ENCODE measurements at places on chromosomes 5 and 9.

DNA sequence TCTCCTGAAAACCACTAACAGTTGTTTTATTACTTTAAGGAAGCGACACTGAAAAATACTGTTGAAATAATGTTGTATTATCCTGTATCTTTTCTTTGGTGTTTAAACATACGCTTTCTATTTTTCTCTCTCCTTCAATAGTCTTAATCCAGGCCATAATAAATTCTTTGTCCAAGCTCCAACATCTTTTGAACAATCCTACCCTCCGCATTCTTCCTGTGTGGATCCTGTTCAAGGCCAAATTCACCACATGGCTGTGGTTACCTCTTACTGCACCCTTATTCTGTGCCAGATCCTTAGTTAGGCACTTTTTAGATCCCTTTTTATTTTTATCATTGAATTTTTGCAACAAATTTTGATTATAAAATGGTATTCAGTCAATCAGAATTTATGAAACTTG lies 1691.5 kb downstream of the MAT2B start:
- DNase-seq = no peak

DNA sequence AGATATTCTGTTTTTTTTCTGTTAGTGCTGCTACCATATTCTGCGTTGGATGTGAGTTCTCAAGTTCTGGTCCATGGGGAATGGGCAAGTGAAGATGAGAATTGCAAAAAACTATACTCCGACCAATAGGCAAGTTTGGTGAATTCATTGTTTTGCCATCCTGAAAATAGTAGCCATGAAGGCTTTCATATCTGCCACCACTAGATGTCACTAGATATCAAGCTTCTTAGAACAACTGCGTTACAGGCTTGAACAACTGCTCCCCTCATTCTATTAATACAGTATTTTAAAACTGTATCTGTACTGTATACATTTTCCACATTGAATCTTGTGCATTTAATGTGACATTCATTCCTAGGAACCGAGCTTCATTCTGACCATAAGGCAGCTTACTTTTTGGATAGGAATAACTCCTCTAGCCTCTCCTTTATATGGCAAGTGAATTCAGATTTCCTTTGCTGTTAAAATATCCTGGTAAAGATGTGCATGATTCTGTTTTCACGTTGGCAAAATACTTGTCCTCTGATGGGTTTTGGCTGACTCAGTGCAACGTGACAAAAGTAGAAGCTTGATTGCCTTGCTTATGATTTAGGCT lies 163.6 kb downstream of the SREK1 start:
- DNase-seq = no peak

DNA sequence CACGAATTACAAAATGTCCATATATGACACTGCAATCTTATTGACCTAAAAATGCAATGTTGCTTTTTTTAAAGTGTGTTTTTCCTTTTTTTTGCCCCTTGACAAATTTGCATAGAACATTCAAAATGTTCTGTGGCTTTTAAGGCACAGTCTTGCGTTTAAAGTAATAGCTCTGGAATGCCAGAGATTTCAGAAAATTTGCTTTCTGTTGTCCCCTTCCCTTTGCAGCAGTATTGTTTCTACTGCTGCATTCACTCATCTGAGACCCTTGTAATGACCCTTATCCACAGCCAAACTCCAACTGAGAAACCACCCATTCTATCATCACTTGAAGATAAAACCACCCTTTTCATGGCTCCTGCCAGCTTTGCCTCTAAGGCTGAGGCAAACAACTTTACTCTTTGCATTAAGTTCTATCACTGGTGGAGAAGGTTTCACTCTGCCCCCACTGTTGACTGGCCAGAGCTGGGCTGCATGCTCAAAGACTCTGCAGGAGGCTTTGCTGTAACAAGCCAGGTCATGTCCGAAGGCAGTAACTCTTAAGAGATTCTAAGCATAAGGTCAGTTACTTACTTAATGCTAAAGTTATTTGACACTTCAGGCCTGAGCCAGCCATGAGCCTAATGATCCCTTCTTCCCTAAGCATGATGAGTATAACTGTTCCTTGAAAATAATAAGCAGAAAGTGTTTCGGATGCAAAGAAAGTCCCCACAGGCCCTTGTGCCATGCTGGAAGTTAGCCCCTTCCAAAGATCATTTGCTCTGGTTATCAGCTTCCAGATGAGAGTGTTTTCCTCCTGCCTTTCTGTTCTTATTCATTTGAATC lies 101.9 kb downstream of the CD180 start:
- no peak for DNase-seq

GRCh38 chr9:78669591-78669990 lies 372.7 kb downstream of the PSAT1 start:
- DNase-seq = no peak

GRCh38 chr9:108056805-108057386 lies 567.3 kb upstream of the KLF4 start:
- DNase-seq = no peak

GRCh38 chr9:93321220-93321610 lies 130.3 kb upstream of the FAM120A start:
- DNase-seq = no peak

DNA sequence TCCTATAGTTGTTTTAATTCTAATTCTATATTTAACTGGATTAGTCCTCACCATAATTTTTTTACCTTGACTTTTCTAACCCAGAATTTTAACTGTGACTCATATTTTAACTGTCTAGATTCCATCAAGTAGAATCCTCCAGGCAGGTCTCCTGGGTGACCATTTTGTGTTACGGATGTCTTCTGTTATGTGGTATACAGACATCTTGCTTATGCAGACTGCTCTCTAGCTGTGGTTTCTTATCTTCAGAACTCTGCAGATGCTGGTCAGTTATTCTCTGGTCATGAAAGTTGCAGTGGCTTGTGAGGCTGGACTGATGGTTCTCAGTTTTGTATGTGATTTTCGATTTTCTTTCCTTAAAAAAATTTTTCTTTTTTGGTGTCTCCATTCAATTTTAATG lies 139.4 kb downstream of the ATG10 start:
- DNase-seq = no peak

- DNase-seq = no peak
Measured at GRCh38 chr5:145834917-145835847, at the start of gene PRELID2. TSS of gene PRELID2 (minus strand) at chr5:145835342. CDS start at chr5:145835251, 91 bp downstream.

DNA sequence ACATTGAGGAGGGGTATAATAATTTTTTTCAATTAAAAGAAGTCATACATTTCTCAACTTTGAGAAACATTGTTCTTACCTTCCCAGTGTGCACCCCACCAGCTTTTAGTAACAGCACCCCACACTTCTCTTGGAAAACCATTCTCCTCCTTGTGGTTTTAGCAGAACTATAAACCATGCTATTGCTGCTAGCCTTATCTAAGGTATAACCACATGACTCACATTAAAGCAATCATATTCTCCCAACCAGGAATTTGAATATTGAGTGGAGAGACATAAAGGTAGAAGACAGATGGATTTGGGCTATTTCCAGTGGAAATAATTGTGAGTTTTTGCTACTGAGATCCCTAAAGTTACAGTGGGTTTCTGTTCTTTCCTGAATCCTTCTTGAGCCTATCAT lies 43.5 kb upstream of the SRFBP1 start:
- no peak for DNase-seq

- DNase-seq = no peak
Measured at GRCh38 chr9:84238652-84239051, 101.9 kb downstream of the SLC28A3 start.

- DNase-seq = no peak
Measured at GRCh38 chr5:147520450-147520849, 10.6 kb upstream of the DPYSL3 start.

DNA sequence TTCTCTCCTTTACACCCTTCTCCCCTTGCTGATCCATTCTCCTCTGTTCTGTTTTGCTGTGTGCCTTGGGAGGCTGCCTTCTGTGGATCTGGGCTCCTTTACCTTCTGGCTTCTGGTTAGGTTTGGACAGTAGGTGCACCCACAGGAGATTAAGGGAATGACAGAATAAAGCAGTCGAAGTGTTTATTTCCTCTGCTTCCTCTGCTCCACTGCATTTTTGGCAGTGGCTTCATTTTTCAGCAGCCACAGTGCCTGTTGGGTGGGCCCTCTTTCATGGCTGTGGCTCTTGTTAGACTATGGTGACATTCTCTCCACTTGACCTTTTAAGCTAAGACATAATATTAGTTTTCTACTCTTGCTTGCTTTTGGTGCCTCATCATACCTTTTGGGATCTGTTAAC lies 144.1 kb downstream of the CCDC171 start:
- DNase-seq = no peak

DNA sequence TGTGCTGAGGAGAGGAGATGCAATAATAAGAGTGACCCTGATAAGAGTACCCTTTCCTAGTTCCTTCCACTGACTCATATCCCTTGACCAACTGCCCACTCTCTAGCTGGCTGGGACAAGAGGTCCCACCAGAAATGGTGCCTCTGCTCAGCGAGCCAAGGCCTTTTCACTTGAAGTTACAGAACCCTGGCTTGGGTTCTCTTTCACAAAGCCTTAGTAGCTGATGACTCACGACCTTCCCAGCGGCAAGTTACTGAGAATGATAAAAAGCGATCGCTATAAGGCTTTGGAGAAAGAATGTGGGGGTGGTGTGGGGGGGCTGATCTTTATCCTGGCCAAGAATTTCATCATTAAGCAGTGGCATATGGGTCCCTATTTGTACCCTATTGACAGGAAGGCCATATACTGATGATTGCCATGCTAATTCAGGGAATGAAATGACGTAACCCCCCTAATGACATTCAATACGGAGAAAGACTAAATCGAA lies 90.3 kb downstream of the FBXO38 start:
- DNase-seq = no peak

DNA sequence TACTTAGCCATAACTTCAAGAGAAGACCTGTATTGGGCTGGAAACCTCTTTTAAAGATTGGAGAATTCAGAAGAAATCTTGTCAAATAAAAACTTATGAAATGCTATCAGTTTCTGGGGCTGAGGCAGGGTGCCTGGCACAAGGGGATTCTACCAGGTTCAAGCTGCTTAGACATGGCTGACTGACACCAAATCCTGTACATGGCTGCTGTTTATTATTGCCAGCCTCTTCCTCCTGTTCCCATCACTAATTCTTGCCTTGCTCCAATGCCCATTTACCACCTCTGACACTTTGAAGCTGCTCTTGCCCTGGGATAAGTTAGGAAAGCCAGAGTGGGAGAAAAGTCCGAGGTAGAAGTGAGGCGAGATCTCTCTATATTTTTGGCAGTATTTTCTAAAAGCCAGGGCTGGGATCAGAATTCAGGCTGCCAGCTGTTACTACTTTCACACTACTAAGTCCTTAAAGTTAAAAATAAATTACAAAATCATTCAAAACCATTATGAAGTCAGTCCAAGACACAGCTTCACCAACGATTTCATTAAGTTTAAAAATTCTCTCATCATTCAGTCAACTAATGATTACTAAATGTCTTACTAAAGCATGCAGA lies 66.3 kb upstream of the TNFAIP8 start:
- DNase-seq = no peak

DNA sequence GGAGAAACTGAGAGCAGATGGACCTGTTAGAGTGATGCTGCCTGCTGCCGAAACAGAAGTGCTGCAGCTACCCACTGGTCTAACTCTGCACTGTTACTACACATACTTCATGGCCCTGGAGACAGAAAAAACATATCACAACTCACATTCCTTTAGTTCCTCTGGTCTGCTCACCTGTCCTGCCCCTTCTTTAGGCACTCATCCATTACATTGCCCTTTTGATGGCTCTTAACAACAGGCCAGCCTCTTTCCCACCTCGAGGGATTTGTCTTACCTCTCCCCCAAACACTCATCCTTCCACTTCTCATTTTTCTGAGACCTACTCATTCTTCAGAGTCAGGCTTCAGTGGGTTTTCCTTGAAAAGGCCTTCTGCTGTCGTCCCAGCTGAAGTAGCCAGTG lies 49.2 kb downstream of the KCTD16 start:
- no peak for DNase-seq

- DNase-seq = no peak
Measured at GRCh38 chr9:121830441-121831140, 179.2 kb downstream of the DAB2IP start.

GRCh38 chr5:127838661-127839060 lies 135.5 kb downstream of the CCDC192 start:
- DNase-seq = no peak

- no peak for DNase-seq
Measured at GRCh38 chr9:116951588-116952435, 264.7 kb downstream of the TRIM32 start.

GRCh38 chr9:129513282-129513681 lies 107.6 kb downstream of the C9orf50 start:
- DNase-seq = no peak

GRCh38 chr5:118981783-118982182 lies 6.6 kb downstream of the DTWD2 start:
- DNase-seq = no peak

DNA sequence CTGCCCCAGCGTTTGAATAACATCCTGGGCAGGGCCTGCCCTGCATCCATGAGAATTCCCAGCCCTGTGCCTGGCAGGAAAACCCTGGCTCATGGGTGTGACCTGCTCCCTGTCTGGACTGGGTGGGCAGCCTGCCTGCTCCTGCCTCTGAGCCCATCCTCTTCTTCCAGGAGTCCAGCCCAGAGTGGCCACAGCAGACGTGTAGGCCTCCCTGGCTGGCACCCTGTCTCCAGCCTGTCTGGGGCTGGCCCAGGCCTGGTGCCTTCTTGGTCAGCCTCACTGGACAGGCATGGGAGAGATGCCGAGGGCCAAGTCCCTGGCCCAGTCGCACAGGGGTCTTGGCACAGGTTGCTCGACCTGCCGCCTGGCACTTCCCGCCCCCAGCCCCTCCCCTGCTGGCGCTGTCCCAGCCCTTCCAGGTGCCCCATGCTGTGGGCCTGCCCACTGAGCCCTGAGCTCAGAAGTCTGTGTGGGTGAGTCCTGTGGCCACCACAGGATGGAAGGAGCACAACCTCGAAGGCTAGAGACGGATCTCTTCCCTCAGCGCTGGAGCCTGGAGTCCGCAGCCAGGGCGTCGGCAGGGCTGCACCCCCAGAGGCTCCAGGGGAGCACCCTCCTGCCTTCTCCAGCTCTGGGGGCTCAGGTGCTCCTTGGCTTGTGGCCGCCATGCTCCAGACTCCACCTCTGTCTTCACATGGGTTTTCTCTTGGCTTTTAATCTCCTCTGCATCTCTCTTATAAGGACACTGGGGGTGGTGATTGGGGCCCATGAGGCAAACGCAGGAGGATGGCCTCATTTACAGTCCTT lies 11.8 kb upstream of the COL5A1 start:
- DNase-seq = no peak

DNA sequence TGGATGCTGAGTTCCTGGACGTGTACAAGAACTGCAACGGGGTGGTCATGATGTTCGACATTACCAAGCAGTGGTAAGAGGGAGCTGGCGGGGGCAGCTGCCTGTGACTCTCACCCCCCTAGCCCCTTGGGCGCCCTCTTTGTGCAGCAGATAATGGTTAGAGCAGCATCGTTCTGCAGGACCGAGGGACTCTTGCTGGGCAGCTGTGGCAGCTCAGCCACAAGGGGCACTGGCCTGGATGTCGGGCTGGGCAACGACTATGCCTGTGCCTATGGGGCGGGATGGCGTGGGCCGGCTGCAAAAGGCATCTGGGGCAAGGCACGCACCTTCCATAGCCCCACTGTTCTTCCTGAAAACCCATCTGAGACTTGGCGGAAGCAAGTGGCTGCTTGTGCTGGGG lies 12.9 kb upstream of the AJM1 start:
- no peak for DNase-seq

GRCh38 chr5:139668924-139669661 lies 20.9 kb downstream of the CXXC5 start:
- DNase-seq = no peak

- no peak for DNase-seq
Measured at GRCh38 chr5:143108498-143109128, 294.9 kb downstream of the NR3C1 start.
